ENCODE measurements at places on chromosomes 12 and 14. TPM values are rescaled to one million over a fixed set of nuclear protein-coding genes. Genes with fewer than 3 reads are reported as not detected.

The RNASE1 gene
- 34.0 TPM for total RNA-seq

The ARMH4 gene
- 1.3 TPM for total RNA-seq

The FRMD6 gene
- 202 TPM for total RNA-seq

The DIO2 gene
- total RNA-seq, result not detected

The TSPAN19 gene
- total RNA-seq, result not detected

The ARHGAP9 gene
- not detected for total RNA-seq

The ESPL1 gene
- total RNA-seq, result 6.2 TPM

The RARG gene
- 8.5 TPM for total RNA-seq

The CYP46A1 gene
- total RNA-seq, result not detected

The TXNDC16 gene
- total RNA-seq, result 3.0 TPM

The MRPL51 gene
- total RNA-seq, result 92.2 TPM

The SCYL2 gene
- 65.8 TPM for total RNA-seq

The CCDC197 gene
- not detected for total RNA-seq

The PRKD1 gene
- total RNA-seq, result 8.9 TPM

The LRP1 gene
- 1.6 TPM for total RNA-seq

The RPL36AL gene
- total RNA-seq, result 147 TPM

The CCDC38 gene
- total RNA-seq, result 0.10 TPM

The A2M gene
- total RNA-seq, result 37.6 TPM

The FZD10 gene
- not detected for total RNA-seq

The SLC38A4 gene
- total RNA-seq, result 0.33 TPM

Data from vein endothelial cell (primary cell).